Suppressor macrophage treated with lipopolysaccharide for 4 hours (primary cell): ENCODE measurements at places on chromosomes 6 and 20.

DNA sequence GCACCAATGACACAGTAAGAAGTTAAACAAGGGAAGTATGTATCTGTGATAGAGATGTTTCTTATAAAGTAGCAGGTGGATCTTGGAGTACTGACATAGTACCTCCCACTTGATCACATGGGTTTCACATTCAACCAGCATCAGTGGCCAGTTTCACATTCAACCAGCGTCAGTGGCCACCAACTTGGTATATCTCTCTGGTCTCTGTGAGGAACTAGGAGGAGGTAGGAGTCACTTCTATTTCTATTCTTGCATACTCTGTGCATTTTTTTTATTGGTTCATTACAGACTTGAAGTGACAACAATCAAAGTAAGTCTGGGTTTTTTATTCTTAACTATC lies 200.3 kb upstream of the SIM1 start:
- DNase-seq: peak; percentile 24

DNA sequence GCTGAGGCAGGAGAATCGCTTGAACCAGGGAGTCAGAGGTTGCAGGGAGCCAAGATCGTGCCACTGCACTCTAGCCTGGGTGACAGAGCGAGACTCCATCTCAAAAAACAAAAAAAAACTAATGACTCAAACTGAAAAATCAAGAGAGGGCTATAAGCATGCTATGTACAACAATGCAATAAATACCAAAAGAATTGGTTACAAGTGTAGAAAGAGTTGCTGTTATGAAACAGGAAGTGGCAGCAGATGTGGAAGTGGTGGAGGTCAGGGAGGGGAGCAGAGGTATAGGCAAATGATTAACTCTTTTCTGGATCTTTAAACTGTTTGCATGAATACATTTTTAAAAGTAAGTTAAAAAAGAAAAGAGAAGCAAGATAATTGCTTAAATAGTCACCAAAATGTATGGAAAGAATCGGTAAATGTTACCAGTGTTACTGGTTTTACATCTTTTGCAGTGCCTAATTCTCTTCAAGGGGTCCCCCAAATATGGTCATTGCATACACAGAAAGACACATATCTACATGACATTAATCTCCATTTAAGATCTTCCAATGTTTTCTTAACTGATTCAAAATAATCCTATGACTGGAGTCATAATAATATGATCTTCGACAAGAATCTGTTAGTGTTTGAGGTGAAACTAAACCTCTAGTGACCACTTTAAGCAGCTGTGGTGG lies 15.0 kb downstream of the CALHM6 start:
- peak; percentile 70 for DNase-seq

DNA sequence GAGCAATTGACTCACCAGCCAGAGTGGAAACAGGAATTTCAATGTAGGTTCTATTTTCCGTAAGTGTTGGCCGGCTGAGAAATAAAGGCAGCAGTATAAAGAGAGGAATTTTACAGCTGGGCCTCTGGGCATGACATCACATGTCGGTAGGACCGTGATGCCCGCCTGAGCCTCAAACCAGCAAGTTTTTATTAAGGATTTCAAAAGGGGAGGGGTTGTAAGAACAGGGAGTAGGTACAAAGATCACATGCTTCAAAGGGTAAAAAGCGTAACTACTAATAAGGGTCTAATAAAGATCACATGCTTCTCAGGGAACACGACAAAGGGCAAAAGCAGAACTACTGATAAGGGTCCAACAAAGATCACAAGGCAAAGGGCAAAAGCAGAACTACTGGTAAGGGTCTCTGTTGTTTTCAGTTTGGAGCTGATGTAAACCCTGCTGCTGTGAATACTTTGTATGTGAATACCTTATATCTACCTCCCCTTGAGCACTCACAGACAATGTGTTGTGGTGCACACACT lies 9.0 kb upstream of the TULP4 start:
- DNase-seq: no peak

DNA sequence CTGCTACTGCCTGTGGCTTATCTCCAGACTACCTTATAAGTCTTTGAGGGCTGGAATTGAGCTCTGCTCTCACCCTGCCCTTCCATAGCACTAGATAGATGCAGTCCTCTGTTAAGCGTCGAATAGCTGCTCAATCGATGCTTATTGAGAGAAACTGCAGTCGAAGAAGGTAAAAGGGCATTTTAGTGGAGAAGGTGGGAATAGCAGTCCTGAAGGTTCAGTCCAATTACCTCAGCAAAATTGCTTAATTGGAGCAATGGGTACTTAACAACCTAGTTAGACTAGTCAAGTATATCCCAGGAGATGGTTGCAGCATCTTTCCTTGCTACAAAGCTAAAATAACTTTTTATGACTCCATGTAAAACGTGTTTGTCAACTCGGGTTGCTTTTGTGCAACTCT lies 66.8 kb upstream of the NT5E start:
- no peak for DNase-seq

DNA sequence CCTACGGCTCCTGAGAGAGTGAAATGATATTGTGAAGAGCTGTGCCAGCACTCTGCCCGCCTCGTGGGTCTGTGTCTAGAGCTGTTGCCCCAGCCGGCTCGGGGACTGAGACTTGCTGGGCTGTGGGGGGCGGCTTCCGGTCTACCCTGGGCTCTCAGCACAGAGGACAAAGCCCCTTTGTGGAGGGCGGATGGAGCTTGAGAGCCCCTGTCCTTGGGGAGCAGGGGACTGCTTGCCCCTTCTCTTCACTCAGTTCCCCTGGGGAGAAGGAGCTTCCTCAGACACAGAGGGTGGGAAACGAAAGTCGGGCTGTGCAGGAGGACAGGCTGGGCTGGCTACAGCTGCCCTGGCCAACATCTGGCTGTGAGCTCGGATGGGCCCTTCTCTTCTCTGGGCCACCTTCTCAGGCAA lies 11.0 kb downstream of the SRC start:
- peak; percentile 36 for DNase-seq
